Progenitor cell of endocrine pancreas (in vitro differentiated cells): ENCODE measurements at places on chromosomes 6 and 20. TPM values are rescaled to one million over a fixed set of nuclear protein-coding genes. Genes with fewer than 3 reads are reported as not detected.

PNLDC1 gene
- total RNA-seq: not detected in 2 replicates

MOG gene
- not detected in 2 replicates for total RNA-seq

OR2H1 gene
- not detected in 2 replicates for total RNA-seq

TBC1D7 gene
- 34.3 and 34.7 TPM in 2 replicates for total RNA-seq

- DNase-seq: no peak
These were observed 87.5 kb downstream of the CRYBG1 start for GRCh38 chr6:106448000-106448426.

GRCh38 chr20:5316188-5317158, at the start of gene PROKR2:
TSS of gene PROKR2 (minus strand) at chr20:5316954. CDS start at chr20:5314369, 2,585 bp downstream.
- DNase-seq: peak; percentile 32

GRCh38 chr20:31857861-31858759, 12.2 kb downstream of the DUSP15 start:
- no peak for DNase-seq

DNA sequence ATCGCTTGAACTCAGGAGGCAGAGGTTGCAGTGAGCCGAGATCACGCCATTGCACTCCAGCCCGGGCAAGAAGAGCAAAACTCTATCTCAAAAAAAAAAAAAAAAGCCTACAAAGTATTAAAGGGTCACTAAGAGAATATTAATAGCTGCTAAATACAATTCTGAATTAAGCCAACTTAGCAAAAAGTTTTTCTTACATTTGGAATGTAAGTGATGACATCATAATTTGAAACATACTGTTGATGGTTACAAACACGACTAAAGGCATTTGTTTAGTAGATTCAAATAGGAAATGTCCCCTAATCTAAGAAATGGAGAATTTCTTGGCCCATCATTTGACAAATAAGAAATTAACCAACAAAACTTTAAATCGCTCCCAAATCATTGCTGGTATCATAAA, 282.8 kb downstream of the RNGTT start:
- DNase-seq: no peak

DNA sequence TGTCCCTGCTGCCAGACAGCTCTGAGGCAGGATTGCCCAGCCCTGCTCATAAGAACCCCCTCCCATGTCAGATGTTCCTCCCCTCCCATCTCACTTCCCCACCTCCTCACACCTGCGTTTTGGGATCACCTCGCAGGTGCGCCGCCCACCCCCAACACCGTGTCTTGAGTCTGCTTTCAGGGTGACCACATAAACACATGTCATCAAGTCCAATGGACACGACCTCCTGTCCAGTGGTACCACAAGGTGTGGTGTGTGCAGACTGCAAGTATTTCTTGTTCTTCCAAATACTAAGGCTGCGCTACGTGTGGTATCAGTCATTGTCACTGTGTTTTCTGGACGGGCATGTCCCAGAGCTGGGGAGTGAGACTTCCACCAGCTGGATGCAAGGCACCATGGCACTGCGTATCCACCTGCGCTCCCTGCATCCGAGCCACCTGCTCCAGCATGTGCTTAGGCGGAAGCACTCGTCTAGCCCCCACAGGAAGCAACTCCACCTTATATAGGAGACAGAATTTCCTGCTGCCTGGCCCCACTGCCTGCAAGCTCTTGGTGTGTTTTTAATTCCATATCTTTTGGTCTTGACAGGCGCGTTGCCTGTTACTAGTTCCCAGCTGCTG, 119.7 kb upstream of the NXT1 start:
- no peak for DNase-seq

DNA sequence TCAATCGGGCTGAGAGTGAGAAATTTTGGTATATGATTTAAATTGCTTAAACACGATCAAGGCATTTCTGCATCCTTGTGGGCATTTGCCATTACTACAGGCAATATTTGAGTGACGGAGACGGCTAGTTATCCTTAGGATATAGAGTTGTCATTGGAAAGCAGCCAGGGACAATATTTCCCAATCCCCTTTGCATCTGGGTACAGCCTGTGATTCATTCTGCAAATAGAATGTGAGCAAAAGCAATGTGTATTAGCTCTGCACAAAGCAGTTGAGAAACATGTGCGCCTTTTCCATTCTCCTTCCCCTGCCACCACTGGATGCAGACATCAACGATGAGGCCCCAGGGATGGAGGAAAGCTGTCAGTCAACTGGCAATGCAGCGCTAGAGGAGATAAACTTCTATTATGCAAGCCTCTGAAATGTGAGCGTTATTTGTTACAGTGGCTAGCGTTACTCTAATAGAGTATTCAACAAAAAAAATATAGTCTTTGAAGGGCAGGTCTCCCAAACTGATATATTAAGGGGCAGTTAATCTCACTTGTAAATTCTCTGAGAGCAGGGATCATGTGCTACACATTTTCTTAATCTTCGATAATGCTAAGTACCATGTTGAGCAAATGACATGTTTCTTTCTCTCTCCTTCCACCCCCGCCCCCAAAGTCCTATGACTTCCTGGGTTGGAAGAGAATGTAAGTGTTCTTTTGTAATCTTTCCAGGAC, 37.1 kb upstream of the NCOA3 start:
- no peak for DNase-seq

GRCh38 chr6:126724821-126725220, 384.9 kb downstream of the CENPW start:
- no peak for DNase-seq

- no peak for DNase-seq
These were observed 949 bp downstream of the TXLNB start for GRCh38 chr6:139290787-139291311.
